ENCODE measurements at places on chromosomes 11 and 22.

- DNase-seq, result no peak
Measured at GRCh38 chr11:1437500-1437899, 47.8 kb downstream of the BRSK2 start.

DNA sequence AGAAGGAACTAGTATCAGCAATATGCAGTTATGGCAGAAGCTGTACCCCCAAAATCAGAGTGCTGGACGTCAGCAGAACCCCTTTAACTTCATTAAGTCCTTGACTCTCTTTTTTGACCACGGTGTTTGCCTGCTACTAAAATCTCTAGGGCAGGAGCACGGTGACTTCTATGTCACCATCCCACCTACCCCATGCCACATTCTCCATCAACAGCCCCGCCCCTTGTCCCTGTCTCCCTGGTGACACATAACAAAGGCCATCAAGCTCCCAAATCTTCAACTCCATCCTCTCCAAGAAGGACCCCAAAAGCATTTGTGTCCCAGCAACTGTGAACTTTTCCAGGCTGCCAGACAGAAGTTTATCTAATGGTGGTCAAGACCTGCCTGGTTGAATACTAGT lies 894 bp downstream of the ADA2 start:
- no peak for DNase-seq

DNA sequence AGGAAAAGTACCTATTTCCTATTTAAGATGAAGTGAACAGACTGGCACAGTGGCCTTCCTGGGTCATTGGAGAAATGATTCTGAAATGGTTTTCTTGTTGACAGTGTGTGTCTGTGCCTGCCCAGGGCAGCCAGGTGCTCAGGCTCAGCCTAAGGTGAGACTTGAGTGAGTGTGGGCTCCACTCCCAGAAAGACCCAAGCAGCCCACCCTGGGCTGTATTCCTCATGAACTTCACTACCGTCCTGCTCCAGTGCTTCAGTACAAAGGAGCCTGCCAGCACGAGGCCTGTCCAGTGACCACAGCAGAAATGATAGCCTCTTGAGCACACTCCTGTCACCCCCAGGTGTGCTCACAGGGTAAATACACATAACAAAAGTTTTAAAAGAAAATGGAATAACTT lies 49.5 kb downstream of the GAB4 start:
- DNase-seq, result no peak

DNA sequence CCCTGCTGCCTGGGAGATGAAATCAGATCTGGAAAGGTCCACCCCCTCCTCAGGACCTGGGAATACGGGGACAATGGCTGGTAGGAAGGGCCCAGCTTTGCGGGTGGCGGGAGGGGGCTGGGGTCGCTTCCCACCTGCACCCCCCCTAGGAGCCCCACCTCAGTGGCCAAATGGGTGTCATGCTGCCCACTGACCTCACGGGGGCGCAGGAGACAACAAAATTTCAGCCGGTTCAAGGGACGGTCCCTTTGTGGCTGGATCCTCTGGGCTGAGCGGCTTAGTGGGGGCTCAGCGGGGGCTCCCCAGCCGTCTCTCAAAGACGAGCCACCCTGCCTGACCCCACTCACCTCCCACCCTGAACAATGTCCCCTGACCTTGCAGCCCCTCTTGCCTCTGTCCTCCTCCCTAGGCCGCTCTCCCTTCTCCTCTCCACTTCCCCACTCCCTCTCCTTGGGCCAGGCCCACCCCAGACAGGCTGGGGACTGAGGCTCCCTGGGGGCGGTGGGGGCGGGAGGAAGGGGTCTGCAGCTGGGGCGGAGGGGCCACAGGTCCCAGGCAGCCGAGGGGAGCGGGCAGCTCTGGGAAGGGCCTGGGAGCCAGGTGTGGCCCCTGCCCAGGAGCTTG lies 39.3 kb upstream of the H19 start:
- DNase-seq, result no peak

DNA sequence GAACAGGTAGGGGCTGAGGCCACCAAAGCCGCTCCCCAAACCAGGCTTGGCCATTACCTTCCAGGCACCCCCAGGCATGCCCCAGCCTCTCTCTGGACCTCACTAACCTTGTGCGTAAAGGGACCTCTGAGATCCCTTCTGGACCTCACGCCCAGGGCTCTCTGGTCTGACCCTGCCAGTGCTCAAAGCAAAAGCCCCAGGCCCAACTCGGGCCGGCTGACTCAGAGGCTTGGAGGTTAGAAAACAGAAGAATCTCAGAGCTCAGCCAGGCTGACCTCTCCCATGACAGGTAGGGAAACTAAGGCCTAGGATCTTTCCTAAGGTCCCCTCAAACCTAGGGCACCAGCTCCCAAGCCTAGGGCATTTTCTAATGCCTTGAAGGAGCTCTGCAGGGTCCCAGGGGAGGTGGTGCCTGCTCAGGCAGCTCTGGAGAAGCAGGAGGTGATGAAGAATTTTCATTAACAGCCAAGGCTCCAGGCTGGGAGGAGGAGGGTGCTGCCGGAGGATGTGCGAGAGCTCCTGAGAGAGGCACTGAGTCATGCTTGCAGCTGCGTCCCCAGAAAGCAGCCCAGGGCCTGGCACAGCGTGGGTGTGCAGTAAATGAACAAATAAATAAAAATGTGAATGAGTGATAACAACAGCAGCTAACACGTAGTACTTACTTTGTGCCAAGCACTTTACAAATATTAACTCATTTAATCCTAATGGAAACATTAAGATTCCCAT lies 25.6 kb downstream of the ARRB1 start:
- DNase-seq, result no peak

GRCh38 chr11:122181372-122181771 lies 65.4 kb upstream of the BLID start:
- DNase-seq, result no peak

- DNase-seq, result no peak
Measured at GRCh38 chr11:46555267-46556054, 38.4 kb downstream of the AMBRA1 start.

DNA sequence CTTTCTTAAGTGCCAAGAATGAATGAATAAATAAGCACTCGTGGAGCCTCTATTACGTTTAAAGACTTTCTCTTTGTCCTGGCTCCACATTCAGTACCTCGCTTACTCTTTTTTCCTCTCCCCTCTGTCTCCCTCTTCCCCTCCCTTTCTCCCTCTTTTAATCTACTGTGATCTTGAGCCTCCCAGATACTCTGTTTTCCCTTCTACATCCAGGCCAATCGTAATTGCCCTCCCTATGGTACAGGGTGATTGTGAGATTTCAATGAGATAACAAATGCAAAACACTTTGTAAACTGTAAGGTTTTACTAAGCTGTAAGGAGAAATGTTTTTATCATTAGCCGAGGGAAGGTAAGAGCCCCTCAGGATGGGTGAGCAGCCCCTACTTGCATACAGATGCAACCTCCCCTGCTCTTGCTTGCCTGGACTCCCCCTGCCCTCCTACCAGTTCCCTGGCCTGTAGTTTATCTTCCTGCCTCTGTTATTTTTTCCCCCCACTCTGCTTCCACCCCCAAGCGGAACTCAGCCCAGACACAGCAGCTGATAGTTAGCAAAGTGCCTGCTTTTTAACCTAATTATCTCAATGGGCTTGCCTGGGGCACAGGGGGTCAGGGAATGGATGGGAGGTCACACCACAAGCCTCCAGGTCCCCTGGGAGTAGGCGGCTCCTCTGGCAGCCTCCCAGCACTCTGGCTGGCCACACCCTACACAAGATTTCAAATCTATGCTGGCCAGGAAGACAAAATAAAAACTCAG lies 76.9 kb upstream of the CADM1 start:
- DNase-seq, result peak; percentile 45

DNA sequence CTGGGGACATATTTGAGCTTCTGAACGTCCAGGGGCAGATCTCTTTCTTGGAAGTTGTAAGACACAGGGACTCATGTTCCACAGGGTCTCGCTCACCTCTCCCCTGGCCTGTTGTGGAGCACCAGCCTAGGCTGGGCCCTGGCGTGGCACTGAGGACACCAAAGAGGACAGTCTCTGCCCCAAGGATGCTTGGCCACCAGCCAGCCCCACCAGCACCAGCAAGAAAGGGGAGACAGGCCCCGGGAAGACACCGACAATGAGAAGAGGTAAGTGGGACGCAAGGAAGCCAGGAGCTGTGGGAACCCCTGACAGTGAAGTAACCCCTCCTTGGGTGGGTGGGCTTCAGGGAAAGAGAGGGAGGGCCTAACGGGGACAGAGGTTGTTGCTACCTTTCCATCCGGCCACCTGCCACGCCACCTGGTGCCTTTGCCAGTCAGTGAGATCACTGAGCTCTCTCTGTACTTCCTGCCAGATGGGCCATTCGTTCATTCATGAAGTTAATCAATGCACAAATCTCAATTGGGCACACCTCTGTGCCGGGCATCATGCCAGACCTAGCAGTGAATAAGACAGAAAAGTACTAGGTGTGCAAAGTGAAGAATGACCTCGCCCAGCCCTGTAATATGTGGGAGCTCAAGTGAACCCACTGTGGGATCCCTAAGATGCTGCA lies 11.1 kb downstream of the APOL5 start:
- no peak for DNase-seq
